ENCODE measurements at places on chromosomes 6 and 20.

DNA sequence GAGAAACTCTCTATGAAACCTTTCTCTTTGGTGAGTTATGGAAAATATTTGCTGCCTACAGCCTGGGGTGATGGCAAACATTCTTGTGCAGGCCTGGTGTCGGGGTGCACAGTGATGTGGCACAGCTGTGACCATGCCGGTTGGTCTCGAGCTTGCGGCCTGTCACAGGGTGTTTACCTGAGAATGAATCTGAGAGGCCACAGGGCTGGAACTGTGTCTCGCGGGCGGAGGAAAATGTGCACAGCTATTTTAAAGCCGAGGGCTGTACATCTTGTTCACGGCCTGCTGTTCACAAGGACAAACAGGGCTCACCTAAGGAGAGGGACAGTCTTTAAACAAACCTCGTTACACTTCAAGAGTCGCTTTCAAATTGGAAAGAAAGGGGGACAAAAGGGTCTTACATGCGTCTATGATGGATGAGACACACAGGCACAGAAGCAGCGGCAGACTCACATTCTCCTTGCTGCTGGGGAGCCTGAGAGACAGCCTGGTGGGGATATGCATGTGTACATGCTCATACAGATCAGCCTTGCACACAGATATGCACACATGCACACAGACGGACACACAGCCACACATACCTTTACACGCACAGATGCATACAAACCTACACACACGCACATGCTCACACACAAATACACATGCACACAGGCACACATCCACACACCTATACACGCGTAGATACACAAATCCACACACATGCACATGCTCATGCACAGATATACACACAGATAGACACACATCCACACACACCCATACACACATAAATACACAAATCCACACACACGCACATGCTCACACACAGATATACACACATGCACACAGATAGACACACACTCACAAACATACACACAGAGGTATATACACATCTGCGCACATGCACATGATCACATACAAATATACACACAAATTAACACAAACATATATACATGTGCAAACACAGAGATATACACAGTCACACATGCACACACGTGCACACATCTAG, 69.6 kb upstream of the FOXA2 start:
- no peak for DNase-seq
- no peaks in the 10 kb centered on the region for H3K36me3 ChIP-seq
- no peaks in the 10 kb centered on the region for H3K4me1 ChIP-seq
- no peaks in the 10 kb centered on the region for H3K27me3 ChIP-seq
- no peak overlapping the region for H3K4me3 ChIP-seq
- H3K27ac ChIP-seq, result no peak overlapping the region

DNA sequence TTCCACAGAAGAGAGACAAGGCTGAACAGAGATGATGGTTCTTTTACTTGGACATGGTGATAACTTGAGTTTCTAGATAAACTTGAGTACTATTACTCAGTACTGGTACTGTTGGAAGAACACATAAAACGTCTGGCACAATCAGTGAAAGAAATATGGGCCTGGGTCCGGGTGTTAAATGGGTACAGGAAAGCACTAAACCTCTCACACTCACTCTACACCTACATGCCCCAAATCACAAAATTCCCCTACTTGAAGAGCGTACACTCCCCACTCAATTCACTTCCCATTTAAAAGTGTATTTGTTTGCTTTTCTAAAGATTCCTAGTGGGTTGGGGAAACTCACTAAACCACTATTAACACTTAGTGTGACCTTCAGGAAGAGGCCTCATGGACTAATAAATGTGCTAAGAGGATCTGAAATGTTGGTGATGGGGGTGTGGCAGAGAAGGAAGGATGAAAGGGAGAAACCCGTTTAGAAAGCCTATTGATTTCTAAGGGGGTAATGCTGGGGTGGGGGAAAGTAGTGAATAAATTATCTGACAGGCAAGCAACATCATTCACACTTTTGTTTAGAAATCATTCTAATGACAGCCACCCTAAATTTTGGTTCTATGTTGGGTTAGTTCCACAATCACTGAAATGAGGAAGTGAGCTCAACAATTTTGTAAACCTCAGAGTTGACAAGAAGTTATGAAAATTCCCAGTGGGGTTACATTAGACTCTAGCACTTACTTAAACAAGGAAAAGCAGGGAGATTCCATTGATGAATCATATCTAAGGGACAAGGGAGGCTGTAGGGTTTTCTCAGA, 222.6 kb upstream of the MARCKS start:
- peaks cover 46% of the 10 kb centered on the region for H3K4me1 ChIP-seq
- peak overlapping the region; percentile 57 for H3K4me3 ChIP-seq
- no peak for DNase-seq
- peaks cover 2% of the 10 kb centered on the region for H3K36me3 ChIP-seq
- H3K27me3 ChIP-seq, result no peaks in the 10 kb centered on the region

DNA sequence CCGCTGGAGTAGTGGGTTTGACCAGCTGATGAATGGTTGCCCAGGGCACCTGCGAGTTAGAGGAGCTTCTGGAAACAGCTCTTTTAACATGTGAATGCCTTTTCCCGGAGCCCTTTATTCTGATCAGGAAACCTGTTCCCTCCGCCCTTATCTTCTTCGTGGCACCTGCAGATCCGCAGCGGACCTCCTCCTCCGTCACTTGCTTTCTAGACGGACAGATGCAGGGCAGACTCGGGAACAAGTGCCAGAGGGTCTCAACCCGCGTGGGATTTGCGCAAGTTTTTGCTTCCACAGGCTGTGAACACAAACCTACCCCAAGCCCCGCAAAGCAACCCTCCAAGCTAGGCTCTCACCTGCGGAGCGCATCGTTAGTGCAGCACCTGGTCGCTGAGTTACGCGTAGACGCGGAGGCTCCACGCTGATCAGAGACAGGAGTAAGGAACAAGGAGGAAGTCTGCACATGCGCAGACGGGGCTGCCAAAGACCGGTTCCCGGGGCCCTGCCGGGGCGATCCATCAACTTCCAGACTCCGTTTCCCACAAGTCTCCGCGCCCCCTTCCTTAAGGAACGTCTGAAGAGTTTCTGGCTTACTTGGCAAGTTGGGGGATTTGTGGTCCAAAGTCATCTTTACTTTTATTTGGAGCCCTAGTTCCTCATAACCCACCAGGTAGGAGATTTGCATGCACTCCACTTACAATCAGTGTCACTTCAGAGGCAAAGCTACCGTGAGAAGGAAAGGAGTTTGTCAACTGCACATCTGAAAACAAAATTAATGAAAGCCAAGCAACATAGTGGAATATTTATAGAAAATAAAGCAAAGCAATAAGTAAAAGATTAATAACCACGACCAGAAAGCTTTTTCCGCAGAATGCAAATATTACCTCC, 52.7 kb upstream of the ELMO2 start:
- DNase-seq, result no peak
- H3K4me1 ChIP-seq, result no peaks in the 10 kb centered on the region
- H3K27ac ChIP-seq, result no peak overlapping the region
- peaks cover 6% of the 10 kb centered on the region for H3K36me3 ChIP-seq
- peak overlapping the region; percentile 27 for H3K4me3 ChIP-seq

- H3K4me3 ChIP-seq, result no peak overlapping the region
- no peaks in the 10 kb centered on the region for H3K4me1 ChIP-seq
- H3K27ac ChIP-seq, result no peak overlapping the region
Observed at GRCh38 chr20:57322476-57322875, 7.1 kb upstream of the SPO11 start.

GRCh38 chr6:170290296-170291128, at the start of gene DLL1:
TSS of gene DLL1 (minus strand) at chr6:170291078. CDS start at chr6:170290139, 939 bp downstream.
- DNase-seq, result no peak
- peak within 1 kb of the TSS; percentile 49 for H3K27ac ChIP-seq

- peaks cover 9% of the 10 kb centered on the region for H3K27me3 ChIP-seq
- H3K36me3 ChIP-seq, result peaks cover 2% of the 10 kb centered on the region
- DNase-seq, result no peak
- no peak overlapping the region for H3K27ac ChIP-seq
- H3K4me3 ChIP-seq, result no peak overlapping the region
- peaks cover 6% of the 10 kb centered on the region for H3K4me1 ChIP-seq
Observed at GRCh38 chr6:156555116-156555515, 222.1 kb upstream of the ARID1B start.

GRCh38 chr20:17369506-17369905, 142.7 kb downstream of the PCSK2 start:
- no peak overlapping the region for H3K4me3 ChIP-seq
- H3K36me3 ChIP-seq, result no peaks in the 10 kb centered on the region
- H3K4me1 ChIP-seq, result no peaks in the 10 kb centered on the region
- H3K27me3 ChIP-seq, result peaks cover 6% of the 10 kb centered on the region
- no peak overlapping the region for H3K27ac ChIP-seq

DNA sequence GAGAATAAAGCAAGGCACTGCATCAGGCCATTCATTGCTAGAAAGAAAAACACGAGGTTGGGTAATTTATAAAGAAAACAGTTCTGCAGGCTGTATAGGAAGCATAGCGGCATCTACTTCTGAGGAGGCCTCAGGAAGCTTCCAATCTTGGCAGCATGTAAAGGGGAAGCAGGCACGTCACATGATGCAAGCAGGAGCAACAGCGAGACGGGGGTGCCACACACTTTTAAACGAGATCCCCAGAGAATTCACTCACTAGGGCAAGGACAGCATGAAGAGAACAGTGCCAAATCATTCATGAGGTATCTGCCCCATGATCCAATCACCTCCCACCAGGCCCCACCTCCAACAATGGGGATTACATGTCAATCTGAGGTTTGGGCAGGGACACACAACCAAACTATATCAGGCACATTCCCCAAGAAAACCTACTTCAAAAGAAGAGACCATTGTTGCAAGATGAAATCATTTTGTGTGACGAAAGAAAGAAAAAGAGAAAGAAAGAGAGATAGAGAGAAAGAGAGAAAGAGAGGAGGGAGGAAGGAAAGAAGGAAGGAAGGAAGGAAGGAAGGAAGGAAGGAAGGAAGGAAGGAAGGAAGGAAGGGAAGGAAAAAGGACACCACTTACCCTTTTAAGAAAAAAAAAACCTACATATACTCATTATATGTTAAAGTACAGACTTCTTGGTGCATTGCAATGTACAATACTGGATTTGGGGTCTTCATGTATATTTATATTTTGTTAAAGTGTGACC, 95.9 kb upstream of the PLEKHG1 start:
- H3K27ac ChIP-seq, result no peak overlapping the region
- peaks cover 6% of the 10 kb centered on the region for H3K27me3 ChIP-seq
- peaks cover 3% of the 10 kb centered on the region for H3K4me1 ChIP-seq

DNA sequence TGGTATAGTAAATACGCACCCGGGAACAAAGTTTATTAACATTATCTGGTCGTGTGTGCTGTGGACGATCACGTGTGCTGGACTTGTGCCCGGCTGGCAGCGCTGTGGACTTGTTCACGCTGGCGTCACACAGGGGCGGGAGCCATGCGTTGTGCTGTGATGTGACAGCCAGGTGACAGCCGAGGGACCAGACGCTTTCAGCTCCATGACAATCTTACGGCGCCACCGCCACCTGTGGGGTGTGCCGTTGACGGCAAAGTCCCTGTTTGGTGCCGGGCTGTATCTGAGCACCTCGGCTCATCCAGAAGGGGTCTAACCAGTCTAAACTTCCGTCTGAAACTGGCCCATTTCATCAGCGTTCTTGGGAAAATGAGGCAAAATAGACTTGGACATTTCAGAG, 25.2 kb downstream of the DLL1 start:
- no peak overlapping the region for H3K27ac ChIP-seq
- DNase-seq, result no peak
- H3K27me3 ChIP-seq, result peaks cover 5% of the 10 kb centered on the region
- H3K4me1 ChIP-seq, result no peaks in the 10 kb centered on the region
- no peaks in the 10 kb centered on the region for H3K36me3 ChIP-seq

DNA sequence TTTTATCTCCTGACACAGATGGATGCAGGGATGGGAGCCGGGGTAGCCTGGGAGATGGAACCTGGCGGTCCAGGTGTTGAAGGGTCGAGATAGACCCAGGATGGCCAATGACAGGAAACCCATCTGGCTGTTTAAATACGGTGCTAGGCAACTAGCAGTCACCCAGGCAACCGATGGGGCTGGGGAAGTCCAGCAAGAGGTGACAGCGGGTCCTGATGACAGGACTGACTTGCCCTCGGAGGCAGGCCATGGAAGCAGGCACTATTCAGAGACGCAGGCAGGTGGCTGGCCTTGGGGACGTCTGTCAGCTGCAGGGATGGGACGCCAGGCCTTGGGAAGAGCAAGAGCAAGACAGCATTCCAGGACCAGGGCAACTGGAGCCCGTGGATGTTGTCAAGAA, 135.4 kb upstream of the RALGAPA2 start:
- H3K27ac ChIP-seq, result no peak overlapping the region
- no peaks in the 10 kb centered on the region for H3K4me1 ChIP-seq
- H3K27me3 ChIP-seq, result peaks cover 10% of the 10 kb centered on the region

DNA sequence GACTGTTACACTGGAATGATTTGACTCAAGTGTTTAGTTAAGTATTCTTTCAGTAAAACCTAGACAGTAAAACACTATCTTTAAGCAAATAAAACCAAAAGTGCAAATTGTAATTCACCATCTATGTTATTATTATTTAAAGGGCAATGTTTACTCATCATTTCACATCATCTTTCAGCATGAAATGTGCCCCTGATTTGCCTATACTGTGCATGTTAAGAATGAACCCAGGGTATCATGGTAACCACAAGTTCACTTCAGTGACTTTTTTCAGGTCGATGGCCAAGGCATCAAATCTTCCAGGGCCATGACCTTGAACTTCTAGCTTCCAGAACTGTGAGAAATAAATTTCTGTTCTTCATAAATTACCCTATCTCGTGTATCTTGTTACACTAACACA, 2.1 kb upstream of the HLA-DOB start:
- H3K4me3 ChIP-seq, result no peak overlapping the region
- H3K4me1 ChIP-seq, result peaks cover 56% of the 10 kb centered on the region
- H3K27me3 ChIP-seq, result no peaks in the 10 kb centered on the region
- DNase-seq, result no peak

DNA sequence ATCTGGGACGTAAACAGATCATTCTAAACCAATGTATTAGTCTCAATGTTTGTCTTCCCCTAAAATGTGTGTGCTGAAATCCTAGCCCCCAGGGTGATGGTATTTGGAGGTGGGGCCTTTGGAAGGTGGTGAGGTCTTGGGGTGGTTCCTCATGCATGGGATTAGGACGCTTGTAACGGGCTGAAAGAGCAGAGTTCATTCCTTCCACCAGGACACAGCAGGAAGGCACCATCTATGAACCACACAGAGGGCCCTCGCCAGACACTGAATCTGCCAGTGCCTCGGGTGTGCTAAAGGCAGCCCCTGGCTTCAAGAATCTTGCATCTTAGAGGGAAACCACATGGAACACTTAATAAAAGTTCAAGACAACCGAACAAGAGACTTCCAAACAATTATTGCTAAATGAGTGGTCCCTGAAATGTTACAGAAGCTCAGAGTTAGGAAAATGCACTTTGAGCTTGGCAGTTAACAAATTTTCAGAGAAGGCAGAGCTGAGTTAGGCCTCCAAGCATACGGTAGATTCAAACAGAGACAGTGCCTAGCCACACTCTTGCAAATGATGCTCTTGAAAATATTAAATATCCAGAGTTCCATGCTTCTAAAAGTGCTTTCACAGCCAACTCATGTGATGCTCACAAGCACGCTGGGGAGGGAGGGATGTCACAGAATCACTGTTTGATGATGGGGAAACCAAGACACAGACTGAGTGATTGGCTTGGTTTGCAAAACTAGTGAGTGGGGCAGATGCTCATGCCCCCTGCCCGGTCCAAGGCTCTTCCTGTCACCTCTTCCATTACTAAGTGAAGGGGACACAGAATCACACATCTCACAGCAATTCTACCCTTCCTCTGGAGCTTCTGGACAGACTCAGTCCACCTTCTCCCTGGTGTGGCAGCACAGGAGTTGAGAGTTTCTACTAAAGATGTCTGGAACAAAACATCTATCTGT, 27.4 kb downstream of the TBC1D7 start:
- no peak overlapping the region for H3K4me3 ChIP-seq
- peaks cover 7% of the 10 kb centered on the region for H3K36me3 ChIP-seq
- H3K27ac ChIP-seq, result peak overlapping the region; percentile 74
- no peak for DNase-seq
- peaks cover 44% of the 10 kb centered on the region for H3K4me1 ChIP-seq
- H3K27me3 ChIP-seq, result no peaks in the 10 kb centered on the region

Measured in memory B cell (primary cell).